ENCODE measurements at places on chromosomes 16 and 17. TPM values are rescaled to one million over a fixed set of nuclear protein-coding genes. Genes with fewer than 3 reads are reported as not detected.

Gene ABAT
- 4.8 TPM for total RNA-seq

Gene VASN
- total RNA-seq: not detected

Gene RFFL
- 34.8 TPM for total RNA-seq

Gene DNAAF8
- 0.28 TPM for total RNA-seq
